ENCODE measurements at places on chromosomes 7 and 10.

GRCh38 chr7:5050676-5051075, 5.0 kb downstream of the RBAK start:
- no peak for DNase-seq

- peak; percentile 83 for DNase-seq
These were observed 2.4 kb downstream of the PWWP2B start for GRCh38 chr10:132399117-132400035.

GRCh38 chr10:48527756-48528155, 77.1 kb downstream of the ARHGAP22 start:
- no peak for DNase-seq

DNA sequence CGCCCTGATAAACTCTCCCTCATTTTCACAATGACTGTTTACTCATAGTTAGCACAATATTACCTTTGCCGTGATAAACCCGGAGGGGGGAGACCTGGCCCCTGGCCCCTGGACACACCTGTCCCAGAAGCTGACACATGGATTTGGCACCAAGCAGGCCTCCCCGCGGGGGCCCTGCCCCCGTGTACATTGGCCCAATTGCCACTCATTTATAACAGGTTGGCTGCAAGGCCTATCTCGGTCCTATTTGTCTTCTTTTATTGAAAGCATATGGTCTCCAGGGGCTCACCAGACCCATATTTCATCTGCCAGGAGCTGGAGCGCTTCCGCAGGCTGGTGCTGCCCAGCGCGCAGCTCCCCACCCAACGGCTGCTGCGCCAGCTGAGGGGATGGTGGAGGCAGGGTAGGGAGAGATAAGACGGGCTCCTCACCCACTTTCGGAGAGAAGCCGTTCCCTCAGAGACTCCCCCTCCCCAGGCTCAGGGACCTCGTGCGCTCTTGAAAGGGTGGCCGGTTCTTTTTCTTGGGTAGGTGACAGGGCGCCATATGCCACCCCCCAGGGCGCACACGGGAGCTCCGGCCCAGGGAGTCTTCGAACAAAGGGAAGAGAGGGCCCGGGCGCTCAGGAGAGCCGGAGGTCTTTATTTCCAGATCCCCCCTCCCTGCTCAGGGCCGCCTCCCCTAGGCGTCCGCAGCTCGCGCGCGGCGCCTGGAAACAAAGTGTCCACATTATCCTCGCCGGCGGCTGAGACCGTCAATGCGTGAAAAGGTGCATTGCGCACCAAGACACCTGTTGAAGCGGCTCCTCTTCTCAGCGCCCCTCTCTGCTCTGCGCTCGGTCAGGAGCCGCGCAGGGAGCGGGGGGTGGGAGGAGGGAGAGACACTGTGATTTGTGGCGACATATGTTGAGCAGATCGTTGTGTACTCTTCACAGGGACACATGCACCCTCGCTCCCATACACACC, 4.3 kb upstream of the NEUROG3 start:
- peak; percentile 80 for DNase-seq

GRCh38 chr7:18889436-18889835, 228.0 kb downstream of the TWIST1 start:
- peak; percentile 15 for DNase-seq

- DNase-seq, result no peak
These were observed 2.9 kb upstream of the ZNF467 start for GRCh38 chr7:149776289-149776688.

DNA sequence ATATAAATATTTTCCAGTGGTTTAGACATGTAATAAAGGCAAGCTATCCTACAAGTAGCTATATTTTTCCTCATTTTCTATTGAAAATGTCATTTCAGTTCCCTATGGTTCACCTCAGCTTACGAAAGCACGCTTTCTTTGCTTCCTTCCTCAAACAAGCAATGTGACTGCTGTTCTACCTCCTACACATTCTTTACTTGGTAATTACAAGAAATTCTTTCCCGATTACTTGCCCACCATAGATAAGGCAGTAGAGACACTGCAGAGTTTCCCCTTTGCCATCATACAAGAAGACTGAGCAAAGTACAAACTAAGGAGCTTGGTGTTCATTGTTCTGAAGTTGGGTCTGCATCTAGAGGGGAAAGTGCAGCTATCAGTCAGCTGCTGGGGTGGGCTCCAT, 249.4 kb downstream of the CRPPA start:
- DNase-seq, result no peak

DNA sequence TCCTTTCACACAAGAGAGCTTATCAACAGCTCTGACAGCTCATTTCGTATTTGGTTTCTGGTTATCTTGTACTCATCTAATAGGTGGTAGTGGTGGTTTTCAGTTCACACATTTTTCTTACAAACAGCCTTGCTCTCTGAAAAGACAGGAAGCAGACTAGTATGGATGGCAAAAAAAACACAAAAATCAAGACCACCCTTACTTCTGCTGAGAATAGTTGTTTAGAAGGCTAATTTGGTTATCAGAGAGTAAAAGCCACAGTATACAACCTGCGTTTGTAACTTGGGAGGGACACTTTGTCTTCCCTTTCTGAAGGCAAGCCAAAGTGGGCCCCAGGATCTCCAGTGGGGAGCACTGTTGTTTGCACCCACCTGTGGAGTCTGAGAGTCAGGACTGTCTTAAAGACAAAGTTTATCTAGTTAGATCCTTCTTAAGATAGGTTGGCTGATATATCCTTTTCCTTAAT, 68.0 kb downstream of the PIP4K2A start:
- no peak for DNase-seq

GRCh38 chr7:43764039-43764761, 5.7 kb downstream of the BLVRA start:
- no peak for DNase-seq

DNA sequence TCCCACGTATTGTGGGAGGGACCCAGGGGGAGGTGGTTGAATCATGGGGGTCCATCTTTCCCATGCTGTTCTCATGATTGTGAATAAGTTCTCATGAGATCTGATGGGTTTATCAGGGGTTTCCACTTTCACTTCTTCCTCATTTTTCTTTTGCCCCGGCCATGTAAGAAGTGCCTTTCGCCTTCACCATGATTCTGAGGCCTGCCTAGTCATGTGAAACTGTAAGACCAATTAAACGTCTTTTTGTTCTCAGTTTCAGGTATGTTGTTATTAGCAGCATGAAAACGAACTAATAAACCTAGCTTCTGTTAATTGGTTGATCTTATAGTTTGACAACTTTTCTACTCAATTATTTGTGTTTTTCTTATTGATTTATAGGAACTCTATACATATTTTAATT, 206.3 kb downstream of the NXPH1 start:
- DNase-seq, result no peak

DNA sequence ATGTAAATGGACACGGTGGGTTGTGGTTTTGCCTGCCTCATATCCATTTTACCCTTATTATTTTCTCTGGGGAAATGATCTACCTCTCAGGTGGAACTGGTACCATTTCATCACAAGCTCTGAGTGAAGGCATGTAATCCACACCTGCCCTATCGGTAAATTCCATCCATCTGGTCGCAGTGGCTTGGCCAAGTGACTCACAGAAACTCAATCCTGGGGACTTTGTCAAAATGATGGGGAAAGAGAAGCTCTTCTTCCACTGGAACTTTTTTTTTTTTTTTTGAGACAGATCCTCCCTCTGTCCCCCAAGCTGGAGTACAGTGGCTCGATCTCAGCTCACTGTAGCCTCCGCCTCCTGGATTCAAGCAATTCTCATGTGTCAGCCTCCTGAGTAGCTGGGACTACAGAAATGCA, 48.2 kb upstream of the ANKRD1 start:
- DNase-seq, result no peak

DNA sequence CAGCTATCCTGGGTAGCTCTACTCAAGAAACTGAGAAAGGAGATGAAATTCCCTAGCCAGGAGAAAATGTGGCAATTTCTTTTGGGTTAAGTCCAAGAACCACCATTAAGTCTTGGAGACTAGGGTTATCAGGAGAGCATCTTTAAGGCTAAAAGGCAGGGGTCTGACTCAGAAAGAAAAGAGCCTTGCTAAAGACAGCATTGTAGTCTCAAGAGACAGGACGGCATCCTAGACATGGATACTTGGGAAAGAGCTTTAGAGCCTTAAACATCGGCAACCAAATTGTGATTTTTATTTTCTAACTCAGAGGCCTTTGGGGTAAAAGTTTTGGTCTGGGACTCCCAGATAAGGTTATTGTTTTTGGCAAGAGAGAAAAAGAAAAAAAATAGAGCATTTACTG, 83.1 kb downstream of the FAS start:
- no peak for DNase-seq

DNA sequence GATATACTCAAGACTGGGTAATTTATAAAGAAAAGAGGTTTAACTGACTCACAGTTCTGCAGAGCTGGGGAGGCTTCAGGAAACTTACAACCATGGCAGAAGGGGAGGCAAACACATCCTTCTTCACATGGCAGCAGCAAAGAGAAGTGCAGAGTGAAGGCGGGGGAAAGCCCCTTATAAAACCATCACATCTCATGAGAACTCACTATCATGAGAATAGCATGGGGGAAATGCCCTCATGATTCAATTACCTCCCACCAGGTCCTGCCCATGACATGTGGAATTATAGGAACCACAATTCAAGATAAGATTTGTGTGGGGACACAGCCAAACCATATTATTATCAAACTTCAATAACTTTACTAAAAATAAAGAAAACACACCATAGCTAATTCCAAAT, 30.4 kb upstream of the JAZF1 start:
- DNase-seq, result no peak

GRCh38 chr10:75043256-75044131, 68.0 kb upstream of the SAMD8 start:
- DNase-seq, result no peak

DNA sequence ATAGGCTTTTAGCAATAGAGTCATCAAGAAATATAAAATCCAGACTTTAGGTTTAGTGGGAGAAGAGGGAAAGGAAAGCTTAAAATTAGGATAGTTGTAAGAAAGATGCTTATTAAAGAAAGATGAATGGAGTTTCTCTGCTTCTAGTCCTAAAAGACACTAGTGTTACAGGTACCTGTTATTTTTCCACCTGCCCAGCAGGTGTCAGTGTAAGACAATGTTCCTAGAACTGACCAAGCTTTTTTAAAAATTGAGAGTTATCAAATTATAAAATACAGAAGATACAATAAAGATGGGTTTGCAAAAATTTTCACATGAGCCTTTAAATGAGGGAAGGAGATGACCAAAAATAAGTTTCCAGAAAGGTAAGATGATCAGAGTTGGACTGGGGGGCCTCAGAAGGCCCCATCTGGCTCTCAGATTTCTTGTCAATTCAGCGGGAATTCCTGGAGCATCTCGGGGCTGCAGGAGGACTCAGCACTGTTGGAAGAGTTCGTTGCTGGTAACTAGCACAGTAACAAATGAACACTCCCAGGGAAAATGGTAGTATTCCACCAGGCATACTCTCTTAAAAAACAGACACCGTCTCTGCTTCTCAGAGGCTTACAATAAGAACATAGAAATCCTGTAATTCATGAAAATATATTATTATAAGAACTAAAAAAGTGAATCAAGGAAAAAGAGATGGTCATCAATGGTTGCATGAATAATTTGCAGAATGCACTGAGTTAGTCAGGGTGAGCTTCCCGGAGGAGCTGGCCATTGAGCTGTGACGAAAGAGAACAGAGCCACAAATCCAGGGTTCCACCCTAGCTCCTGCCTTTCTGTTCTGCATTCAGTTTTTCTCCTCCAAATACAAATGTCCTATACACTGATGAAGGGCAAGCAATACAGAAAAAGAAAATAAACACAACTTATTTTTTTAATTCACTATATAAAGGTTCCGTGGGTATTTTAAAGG, 71.8 kb upstream of the PIK3CG start:
- DNase-seq, result peak; percentile 18

DNA sequence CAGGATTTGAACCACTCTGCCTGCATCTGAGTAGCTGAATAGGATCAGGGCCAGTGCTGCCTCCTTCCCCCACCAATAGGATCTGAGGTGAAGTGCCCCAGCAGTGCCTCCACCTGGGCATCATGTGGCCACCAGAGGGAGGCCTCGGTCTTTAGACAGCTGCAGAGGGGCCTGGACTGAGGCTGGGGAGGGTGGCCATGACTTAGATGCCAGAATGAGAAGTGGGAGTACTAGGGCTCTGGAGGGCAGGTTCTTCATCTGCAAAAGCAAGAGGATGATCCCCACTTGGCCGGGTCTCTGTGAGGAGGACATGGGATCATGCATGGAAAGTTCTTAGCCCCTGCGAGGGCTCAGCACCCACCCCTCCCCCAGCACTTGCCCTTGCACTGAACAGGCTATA, 56.9 kb downstream of the NEUROG3 start:
- DNase-seq, result peak; percentile 35

DNA sequence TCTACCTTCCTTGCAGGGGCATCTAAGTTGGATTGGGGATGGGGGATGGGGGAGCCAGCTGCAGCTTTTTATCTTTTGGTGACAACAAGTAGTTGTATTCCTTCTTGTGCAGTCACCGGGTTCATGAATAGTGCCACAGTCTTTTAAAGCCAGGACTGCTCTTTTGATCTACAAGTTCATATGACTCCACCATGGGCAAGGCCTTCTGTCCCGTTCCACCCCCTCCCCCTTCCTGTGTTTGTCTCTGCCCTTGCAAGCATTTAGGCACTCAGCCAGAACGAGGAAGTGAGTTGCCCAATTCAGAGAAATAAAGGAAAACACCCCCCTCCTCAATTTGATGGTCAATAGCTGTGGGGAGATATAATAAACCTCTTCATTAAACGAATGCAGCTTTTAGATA, 44.8 kb upstream of the EGR2 start:
- DNase-seq, result no peak

- DNase-seq, result no peak
These were observed 9.7 kb downstream of the ASB10 start for GRCh38 chr7:151177310-151177709.

DNA sequence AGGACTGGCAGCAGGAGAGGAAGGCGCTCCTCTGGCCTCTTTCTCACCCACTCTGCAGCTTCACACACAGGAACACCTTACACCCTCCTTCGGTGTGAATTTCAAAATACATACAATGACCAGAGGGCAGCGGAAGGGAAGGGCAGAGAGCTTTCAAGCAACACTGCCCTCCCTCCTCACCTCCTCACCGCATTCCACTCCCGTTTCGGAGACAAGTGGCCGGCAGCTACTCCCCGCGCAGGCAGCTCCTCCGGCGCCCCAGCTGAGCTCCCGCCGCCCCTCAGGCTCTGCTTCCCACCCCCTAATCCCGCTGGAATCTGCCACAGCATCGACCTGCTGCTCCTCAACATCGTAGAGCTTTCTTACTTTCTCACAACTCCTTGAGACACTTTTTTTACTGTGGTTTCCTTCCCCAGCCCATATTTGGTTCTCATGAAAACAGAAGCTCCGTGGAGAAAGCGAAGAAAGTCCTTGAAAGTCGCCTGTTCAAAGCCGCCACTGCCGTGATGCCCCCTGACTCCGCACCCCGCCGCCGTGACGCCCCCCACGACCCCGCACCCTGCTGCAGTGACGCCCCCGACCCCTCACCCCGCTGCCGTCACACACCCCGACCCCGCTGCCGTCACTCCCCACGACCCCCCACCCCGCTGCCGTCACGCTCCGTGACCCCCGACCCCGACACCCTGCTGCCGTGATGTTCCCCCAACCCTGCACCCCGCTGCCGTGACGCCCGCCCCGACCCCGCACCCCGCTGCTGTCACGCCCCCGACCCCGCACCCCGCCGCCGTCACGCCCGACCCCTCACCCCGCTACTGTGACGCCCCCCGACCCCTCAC, 14.6 kb upstream of the GPER1 start:
- DNase-seq, result no peak

- peak; percentile 0 for DNase-seq
These were observed 52.7 kb downstream of the RBM17 start for GRCh38 chr10:6141296-6142151.
